HCT116 (cell line): ENCODE measurements at places on chromosomes 12 and 14. TPM values are rescaled to one million over a fixed set of nuclear protein-coding genes. Genes with fewer than 3 reads are reported as not detected.
A peak's percentile ranks its signal among the peaks of the same experiment; 100 is the strongest.

FAM222A gene
- total RNA-seq: 3.7 TPM

MYH6 gene
- total RNA-seq: not detected

LALBA gene
- total RNA-seq: not detected

DNA sequence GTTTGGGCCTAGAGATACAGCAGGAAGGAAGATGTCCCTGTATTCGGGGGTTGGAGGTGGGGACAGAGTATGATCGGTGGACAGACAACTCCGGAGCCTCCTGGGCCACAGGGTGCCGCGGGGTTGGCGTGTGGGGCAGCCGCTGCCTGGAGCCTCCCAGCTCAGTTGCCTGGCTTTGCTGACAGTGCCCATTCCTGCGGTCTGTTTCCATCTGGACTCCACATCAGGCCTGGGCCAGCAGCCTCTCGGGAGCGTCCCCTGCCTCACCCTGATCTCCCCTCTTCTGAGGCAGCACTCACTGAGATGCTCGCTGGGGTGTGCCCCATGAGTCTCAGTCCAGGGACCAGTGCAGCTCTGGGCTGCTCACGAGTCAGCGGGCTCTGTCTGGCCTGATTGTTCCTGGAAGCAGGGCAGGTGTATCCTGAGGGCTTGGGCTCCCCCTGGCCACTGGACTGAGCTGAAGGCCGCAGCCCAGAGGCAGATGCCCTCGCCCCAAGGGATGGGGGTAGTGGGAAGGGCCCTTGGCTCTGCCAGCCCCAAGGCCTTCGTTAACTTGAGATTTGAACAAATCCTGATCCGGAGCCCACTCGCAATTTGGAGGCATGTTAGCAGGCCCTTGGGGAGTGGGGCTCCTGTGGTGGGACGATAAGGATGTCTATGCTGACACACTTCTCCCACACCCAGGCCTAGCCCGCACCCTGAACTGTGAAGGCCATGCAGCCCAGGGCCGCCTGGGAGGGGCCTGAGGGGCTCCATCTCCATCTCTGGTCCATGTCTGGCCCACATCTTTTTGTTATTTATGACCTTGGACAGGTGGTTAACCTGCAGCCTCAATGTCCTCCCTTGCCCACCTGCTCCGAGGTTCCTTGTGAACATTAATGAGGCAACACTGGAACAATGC lies 7.5 kb downstream of the HIP1R start:
- no peak for DNase-seq

DNA sequence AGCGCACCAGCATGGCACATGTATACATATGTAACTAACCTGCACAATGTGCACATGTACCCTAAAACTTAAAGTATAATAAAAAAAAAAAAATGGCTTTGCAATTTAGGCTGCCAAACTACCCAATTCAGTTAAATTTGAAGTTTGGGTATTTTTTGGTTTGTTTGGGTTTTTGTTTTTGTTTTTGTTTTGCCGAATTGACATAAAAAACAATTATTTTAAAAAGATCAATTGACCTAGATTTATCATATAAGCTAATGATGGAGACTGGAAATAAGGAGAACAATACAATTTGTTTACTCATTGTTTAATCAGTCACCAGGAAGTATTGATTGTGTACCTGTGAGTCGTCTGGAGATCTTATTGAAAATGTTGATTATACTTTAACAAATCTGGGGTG lies 62.1 kb upstream of the GARIN2 start:
- no peak for DNase-seq

DNA sequence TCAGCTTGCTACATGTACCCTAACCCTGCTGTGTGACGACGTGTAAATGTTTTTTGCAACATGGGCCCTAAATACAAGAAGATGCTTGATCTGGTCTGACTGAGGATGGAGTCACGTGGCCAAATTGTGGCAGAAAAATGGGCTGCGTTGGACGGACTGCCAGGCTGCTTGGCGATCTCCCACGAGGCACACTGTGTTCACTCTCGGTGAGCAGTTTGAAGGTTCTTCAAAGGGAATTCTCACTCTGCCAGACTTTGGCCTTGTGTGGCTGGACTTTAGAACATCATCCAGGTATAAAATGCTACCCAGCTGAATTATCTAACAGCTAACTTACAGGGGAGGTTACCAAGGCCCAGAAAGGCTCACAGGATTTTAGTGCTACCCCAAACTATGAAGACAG lies 85.1 kb downstream of the KDM2B start:
- DNase-seq: no peak

DNA sequence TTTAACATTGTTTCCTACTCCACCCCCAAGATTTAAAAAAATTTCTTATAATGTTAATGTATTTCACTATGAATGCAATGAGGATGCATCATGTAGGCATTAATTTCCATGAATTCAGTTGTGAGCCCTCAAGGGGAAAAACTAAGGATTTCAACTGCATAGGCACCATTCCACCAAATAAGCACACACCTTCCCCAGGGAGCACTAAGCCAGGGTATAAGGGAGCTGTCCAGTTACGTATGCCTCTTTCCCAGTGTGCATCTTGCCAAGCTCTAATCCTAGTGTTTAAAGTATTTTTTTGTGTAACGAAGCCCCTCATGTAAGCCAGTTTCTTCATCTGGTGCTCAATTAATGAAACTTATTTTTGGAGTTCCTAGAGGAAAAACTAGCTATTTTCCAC lies 6.6 kb downstream of the FERMT2 start:
- no peak for DNase-seq

DNA sequence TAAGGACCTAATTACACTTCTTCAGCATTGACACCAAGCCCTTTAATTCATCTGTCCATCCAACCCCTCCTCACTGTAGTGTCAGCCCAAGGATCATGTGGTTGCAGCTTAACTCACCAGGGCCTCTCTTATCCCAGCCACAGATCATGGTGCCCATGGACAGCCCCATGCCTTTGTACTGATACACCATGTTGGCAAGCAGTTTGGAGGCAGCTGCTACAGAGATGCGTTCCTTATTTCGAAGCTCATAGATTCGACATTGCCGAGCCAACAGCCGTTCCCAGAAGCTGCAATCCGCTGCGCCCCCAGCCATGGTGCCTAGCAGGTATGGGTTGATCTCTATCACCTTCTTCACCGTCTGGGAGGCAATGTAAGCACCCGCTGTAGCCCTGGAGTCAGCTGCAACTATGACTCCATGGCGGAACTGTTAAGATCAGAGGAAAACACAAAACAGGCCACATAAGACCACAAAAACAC lies 1.4 kb downstream of the PSMB5 start:
- no peak for DNase-seq

- DNase-seq: no peak
These were observed 13.2 kb upstream of the BMAL2 start for GRCh38 chr12:27319409-27319808.

- DNase-seq: peak; percentile 23
These were observed 7.9 kb upstream of the NAA25 start for GRCh38 chr12:112116232-112117060.

- DNase-seq: no peak
These were observed 13.9 kb downstream of the DUSP16 start for GRCh38 chr12:12548713-12549112.

GRCh38 chr12:110244829-110245228 lies 36.2 kb upstream of the ATP2A2 start:
- DNase-seq: no peak
